ENCODE measurements at places on chromosomes 1 and 21. TPM values are rescaled to one million over a fixed set of nuclear protein-coding genes. Genes with fewer than 3 reads are reported as not detected.

GRCh38 chr21:28858424-28858823 is 134.3 kb downstream of the LTN1 start:
- no peak for DNase-seq

MAN1C1 gene
- 4.9 TPM for total RNA-seq

WLS gene
- total RNA-seq, result 0.31 TPM

UMODL1 gene
- total RNA-seq, result 10.0 TPM

- no peak for DNase-seq
These were observed 32.4 kb upstream of the SLC16A1 start for GRCh38 chr1:112988367-112988766.

DNA sequence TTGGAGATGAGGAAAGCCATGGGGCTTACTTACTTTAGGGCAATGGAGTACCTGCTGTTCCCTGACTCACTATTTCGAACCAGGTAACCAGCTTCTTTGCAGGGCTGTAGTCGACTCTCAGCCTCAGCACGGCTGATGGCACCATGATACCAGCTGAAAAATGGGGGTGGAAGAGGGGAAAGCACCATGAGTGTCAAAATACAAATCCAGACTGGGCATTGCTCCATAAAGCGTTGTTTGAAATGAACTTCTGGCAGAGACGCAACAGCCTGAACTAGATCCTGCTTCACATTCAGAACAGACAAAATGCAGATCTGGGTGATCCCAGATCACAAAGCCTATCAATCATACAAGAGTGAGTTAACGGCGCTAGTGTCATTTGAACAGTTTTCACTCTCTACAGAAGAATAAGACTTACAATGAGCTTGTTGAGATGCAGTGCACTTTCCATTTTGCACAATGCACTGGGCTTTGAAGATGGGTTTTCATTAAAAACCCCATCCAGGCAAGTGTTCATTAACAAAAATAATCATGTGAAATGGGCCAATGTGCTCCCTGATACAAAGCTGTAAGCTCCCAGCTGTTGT is 16.0 kb upstream of the TDRD10 start:
- DNase-seq, result no peak

DNA sequence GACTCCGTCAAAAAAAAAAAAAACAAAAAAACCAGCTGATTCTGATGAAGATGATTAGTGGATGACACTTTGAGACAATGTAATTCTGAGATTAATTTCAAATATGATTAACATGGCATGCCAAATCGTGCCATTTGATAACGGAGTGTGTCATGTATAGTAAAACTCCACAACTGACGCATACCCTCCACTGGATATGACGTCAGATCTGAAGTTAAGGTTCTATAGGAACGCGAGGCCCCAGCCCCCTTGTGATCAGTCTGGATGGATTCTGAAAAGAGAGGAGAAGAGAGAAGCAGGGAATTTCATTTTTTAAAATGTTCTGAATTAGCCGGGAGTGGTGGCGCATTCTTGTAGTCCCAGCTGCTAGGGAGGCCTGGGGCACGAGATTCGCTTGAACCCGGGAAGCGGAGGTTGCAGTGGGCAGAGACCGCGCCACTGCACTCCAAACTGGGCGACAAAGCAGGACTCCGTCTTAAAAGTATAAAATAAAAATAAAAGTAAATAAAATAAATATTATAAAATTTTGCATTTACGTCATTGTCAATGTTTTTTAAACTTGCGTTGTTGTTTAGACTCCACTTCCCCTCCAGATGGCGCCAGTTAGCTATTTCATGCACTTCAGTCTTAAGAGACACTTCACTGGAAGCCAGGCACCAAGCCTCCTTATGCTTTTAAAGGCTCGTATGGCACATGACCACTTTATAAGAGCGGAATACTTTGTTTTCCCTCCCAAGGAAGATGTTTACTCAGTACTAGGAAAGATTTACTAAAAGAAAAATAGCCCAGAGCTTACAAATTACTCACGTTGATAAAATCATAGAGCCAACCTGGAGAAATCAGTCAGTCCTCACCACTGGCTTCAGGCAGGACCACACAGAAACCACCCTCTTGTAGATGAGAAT is 65.5 kb downstream of the UBE2U start:
- DNase-seq, result peak; percentile 72

DNA sequence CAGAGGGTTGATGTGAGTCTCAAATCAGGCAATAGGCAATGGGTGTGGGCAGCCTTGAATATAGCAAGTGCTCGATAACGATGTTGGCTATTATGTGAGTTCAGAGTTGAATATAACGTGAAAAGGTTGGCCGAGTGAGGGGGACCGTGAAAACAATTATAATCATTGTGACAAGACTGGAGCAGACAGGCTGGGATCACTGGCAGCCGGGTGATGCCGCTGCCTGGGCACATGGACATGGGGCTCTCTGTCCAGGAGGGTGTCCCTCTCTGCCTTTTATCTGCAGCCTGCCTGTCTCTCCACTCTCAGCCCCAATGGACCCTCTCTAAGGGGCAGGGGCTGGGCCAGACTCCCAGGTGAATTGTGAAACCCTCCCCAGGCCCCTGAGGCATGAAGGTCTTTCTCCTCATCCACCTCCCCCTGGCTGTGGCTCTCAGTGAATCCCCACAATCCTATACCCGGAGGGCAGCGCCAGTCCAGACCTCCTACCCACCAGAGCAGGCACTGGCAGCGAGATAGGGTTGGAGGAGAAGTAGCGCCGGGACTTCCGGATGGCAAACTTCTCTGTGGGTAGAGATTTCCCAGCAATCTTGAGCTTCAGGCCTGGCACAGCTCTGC is 36.4 kb downstream of the TTC39A start:
- DNase-seq, result no peak

GRCh38 chr1:226983992-226984364 is 43.9 kb downstream of the COQ8A start:
- no peak for DNase-seq

DNA sequence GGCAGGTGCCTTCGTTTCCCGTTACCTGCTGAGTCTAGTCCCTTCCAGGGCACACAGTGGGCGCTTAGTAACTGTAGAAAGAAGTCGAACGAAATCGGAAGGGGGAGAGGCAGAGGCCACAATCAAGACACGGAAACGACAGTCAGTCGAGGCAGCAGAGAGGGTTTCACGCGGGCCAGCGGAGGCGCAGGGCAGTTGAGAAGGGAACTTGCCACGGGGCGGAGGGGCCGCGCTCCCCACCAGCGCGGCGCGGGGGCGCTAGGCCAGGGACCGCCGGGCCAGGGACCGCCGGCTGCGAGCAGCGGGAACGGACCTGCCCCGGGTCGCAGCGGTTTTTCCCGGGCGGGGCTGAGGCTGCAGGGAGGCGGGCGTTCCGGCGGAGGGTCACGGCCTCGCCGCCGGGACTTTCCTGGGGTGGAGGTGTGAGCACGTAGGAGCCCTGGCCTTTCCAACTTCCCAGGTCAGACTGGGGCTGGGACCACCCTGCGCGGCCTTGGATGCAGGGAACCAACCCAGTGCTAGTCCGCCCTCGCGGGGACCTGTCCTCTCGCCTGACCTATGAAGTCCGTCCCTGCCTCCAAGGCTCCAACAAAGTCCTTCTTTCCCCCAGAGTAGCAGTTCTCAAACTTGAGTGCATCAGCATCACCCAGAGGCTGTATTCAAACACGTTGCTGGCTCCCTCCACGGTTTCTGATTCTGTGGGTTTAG is 150.1 kb upstream of the FGGY start:
- DNase-seq, result no peak
